ENCODE measurements at places on chromosomes 5 and 9.

GRCh38 chr9:95572381-95573151 is 55.8 kb upstream of the PTCH1 start:
- DNase-seq, result no peak

GRCh38 chr5:37520811-37521210 is 141.7 kb downstream of the WDR70 start:
- DNase-seq, result no peak

DNA sequence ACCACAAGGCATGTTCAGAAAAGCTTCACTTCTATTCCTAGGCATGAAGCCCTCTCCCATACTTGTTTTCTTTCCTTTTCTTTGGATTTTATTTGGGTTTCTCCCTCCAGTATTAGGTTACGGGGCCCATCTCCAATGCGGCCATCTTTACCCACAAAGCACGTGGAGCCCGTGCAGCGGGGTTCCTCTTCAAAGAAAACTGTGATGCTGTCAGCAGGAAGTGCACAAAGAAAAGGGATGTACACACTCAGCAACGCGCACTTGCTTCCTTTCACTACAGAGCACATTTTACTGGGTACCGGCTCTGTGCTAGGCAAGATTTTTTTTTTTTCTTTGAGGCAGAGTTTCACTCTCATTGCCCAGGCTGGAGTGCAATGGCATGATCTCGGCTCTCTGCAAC is 106.6 kb downstream of the COL23A1 start:
- no peak for DNase-seq

GRCh38 chr9:99868845-99869244 is 37.6 kb upstream of the STX17 start:
- DNase-seq, result no peak

DNA sequence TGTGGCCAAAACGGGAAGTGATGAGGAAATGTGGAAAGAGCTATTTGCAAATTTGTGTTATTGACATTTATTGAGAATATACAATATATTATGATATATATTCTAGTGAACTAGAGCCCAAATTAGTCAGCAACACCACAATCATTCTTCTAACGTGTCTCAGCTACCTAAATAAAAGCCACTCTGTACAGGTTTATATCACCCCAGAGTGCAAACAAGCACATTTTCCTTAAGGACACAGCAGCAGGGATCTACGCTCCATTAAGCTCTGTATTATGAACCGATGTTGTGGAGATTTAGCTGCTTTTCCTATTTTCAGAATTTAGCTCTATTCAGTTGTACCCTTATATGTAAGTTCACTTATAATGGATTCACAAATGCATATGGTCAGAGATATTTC is 77.9 kb downstream of the CDH18 start:
- no peak for DNase-seq

DNA sequence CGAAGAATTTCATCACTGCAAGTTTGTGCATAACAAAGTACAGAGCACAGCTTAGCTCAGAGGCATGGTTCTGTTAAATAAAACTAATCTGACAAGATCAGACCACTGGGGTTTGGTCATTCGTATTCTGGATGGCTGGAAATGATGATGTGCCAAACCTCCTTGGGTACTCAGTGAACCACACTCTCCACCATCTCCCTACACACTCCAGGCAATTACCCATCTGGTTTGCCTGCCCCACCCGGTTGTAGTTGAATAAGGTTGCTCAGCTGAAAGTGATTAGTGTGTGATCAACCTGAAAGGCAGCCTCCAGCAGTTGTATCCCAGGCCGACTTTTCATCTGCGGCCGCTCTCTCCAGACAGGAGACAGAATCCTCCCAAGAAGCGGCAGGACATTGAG is 371.4 kb downstream of the TLE1 start:
- DNase-seq, result peak; percentile 36

GRCh38 chr5:8865686-8866374 is 680.0 kb downstream of the SEMA5A start:
- DNase-seq, result no peak

- no peak for DNase-seq
Measured at GRCh38 chr5:98904780-98905179, 24.0 kb downstream of the CHD1 start.

DNA sequence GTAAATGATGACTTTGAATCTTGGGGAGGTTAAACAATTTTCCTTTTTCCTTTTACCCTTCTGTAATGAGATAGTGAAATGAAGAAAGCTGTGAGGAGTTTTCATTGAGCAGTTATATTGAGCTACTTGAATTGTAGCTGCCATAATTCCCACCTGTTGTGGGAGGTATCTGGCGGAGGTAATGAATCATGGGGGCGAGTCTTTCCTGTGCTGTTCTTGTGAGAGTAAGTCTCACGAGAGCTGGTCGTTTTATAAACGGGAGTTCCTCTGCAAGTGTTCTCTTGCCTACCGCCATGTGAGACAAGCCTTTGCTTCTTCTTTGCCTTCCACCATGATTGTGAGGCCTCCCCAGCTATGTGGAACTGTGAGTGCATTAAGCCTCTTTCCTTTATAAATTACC is 258.4 kb downstream of the FER start:
- no peak for DNase-seq

DNA sequence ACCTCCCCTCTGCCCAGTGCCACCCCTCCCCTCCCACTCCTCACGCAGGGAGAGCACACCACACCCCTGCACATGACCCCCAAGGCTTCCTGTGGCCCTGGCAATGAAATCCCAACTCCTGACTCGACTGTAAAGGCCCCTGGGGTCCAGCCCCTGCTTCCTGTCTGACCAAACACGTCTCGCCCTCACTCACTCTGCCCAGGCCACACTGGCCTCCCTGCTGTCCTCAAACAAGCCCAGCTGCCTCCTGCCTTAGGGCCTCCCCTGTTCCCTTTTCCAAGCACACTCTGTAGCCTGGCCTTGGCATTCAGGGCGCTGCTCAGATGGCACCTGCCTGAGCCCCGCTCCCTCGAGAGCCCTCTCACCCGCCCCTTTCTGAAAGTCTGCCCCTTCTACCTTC is 42.4 kb downstream of the HK3 start:
- no peak for DNase-seq

DNA sequence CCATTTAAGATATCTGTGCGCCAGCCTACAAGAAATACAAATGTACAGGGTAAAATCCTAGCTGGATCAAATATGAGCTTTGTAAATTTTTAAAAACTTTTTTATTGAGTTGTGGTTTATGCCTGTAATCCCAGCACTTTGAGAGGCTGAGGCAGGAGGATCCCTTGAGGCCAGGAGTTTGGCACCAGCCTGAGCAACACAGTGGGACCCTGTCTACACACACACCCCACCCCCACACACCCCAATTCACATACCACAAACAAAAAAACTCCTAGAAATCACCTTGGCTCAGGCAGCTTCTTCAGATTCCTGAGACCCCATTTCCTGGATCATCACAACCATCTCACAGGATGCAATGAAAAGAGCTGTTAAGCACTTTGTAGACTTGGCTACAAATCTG is 46.4 kb downstream of the CDK7 start:
- no peak for DNase-seq

Measured in astrocyte of the cerebellum (primary cell).